ENCODE measurements at places on chromosomes 6 and 20. TPM values are rescaled to one million over a fixed set of nuclear protein-coding genes. Genes with fewer than 3 reads are reported as not detected.

DNA sequence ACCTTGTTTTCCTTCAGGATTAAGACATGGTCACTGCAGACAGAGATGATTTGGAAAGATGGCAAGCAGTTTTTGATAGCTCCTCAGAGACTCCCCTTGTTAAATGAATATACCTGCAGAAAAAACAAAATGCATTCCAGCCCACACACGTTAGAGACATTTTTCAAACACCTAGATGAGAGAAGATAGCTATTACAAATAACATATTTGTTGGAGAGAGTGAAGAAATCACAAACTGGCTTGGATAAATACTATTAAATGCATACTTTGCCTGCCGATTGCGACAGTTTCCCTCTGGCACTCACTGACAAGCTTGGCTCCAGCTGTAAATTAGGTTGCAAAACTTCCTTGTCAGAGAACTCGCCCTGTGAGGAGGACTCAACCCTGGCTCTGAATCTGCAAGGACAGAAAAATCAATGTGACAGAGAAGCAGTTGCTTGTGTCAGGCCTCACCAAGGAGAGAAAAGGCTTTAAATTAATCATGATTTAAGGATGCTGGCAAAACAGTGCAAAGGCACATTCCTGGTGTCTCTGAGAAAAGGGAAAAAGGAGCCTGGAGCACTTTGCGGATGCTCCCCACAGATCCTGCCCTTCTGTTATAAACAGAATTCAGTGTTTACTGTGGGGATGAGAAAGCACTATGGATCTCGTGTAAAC is 423.7 kb upstream of the MARCKS start:
- DNase-seq, result no peak
- H3K4me3 ChIP-seq, result no peak overlapping the region
- no peaks in the 10 kb centered on the region for H3K27me3 ChIP-seq
- H3K27ac ChIP-seq, result no peak overlapping the region

- no peak for DNase-seq
- peaks cover 1% of the 10 kb centered on the region for H3K36me3 ChIP-seq
- no peak overlapping the region for H3K27ac ChIP-seq
- peaks cover 12% of the 10 kb centered on the region for H3K27me3 ChIP-seq
Observed at GRCh38 chr20:51037532-51038115, 14.7 kb upstream of the KCNG1 start.

GRCh38 chr6:73823046-73823735 is 127.2 kb downstream of the CD109 start:
- no peaks in the 10 kb centered on the region for H3K27me3 ChIP-seq
- DNase-seq, result no peak
- peaks cover 7% of the 10 kb centered on the region for H3K36me3 ChIP-seq
- no peaks in the 10 kb centered on the region for H3K4me1 ChIP-seq

DNA sequence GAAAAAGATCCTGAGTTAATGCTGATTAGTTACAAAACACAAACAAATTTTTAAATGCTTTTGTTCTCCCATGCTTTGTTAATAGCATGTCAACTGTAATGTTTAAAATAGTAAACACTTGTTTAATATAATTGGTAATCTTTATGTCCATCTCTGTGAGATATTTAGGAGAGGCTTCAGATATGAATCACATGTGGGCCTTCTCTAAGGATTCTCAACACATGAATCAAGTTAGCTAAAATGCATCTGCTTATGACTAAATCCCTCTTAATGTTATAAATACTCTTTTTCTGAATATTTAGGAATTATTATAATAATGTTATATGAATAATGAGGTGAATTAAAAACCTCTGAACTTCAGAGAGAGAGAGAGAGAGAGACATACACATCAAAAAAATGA is 345.9 kb upstream of the MANEA start:
- no peak overlapping the region for H3K4me3 ChIP-seq
- H3K4me1 ChIP-seq, result no peaks in the 10 kb centered on the region
- DNase-seq, result no peak

GRCh38 chr20:57632286-57632685 is 12.1 kb upstream of the ZBP1 start:
- peaks cover 42% of the 10 kb centered on the region for H3K4me1 ChIP-seq
- no peak overlapping the region for H3K27ac ChIP-seq
- H3K36me3 ChIP-seq, result peaks cover 13% of the 10 kb centered on the region
- no peak overlapping the region for H3K4me3 ChIP-seq
- peaks cover 6% of the 10 kb centered on the region for H3K27me3 ChIP-seq

DNA sequence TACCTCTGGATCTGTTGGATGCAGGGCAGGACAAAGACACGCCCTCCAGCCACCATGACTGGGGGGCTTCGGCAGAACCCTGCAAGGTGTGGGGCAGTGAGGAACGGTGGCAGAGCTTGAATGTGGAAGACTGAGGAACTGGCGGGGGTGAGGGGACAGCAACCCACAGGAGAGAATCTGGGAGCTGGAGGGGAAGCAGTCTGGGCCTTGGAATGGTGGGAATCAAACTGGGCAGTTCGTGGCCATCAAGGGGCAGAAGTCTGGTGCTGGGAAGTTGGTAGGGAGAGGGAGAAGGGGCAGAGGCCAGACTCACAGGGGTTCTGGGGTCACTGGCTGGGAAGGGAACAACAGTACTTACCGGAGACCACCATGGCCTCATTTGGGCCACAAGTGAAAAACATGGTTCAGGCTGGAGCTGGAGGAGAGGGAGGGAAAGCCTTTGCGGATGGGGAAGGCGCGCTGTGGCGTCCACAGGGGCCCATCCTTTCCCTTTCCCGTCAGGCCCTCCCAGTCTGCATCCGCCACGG is 635 bp downstream of the FLOT1 start:
- peak overlapping the region; percentile 96 for H3K27ac ChIP-seq
- peak overlapping the region; percentile 98 for H3K4me3 ChIP-seq
- peaks cover 40% of the 10 kb centered on the region for H3K36me3 ChIP-seq
- no peaks in the 10 kb centered on the region for H3K27me3 ChIP-seq
- H3K4me1 ChIP-seq, result peaks cover 80% of the 10 kb centered on the region

DNA sequence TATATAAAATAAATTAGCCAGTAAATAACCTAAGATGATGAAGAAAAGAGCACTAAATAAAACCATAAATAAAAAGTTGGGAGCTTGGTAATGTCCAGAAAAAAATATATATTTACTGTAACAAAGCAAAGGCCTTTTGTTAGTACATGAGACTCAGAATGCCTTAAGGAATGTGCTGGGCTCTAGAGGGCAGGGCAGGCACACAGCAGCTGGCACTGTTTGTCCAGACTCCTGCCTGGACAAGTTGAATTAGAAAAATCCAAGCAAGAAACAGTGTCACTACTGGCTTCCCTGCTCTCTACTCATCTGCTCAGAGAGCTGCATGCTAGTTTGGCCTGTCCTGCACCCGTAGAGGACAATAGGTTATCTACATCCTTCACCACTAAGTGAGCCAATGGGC is 8.8 kb downstream of the DEFB129 start:
- H3K4me1 ChIP-seq, result peaks cover 32% of the 10 kb centered on the region
- H3K36me3 ChIP-seq, result no peaks in the 10 kb centered on the region

DNA sequence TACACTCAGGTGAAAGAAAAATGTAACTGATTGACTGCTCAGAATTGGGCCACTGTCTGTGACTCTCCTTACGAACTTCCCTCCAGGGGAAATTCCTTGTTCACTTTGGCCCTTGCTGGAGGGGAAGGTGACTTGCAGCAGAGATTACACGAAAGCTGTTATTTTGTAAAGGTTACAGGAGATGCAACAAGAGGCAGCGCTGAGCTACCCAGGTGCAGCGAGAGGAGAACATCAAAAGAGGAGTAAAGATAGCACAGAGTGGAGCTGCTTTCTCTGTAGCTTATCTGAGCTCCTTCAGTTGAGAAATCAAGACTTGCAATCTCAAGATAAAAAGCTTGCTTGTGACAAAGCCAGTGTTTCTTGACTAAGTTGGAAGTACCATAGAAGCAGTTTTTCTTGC is 144.6 kb downstream of the ARHGAP18 start:
- peaks cover 3% of the 10 kb centered on the region for H3K36me3 ChIP-seq
- peaks cover 18% of the 10 kb centered on the region for H3K27me3 ChIP-seq
- no peak overlapping the region for H3K27ac ChIP-seq
- H3K4me3 ChIP-seq, result no peak overlapping the region
- no peaks in the 10 kb centered on the region for H3K4me1 ChIP-seq

GRCh38 chr20:8860011-8860495 is 208.8 kb upstream of the PLCB4 start:
- H3K4me1 ChIP-seq, result no peaks in the 10 kb centered on the region
- no peak for DNase-seq
- no peak overlapping the region for H3K27ac ChIP-seq
- no peaks in the 10 kb centered on the region for H3K27me3 ChIP-seq

DNA sequence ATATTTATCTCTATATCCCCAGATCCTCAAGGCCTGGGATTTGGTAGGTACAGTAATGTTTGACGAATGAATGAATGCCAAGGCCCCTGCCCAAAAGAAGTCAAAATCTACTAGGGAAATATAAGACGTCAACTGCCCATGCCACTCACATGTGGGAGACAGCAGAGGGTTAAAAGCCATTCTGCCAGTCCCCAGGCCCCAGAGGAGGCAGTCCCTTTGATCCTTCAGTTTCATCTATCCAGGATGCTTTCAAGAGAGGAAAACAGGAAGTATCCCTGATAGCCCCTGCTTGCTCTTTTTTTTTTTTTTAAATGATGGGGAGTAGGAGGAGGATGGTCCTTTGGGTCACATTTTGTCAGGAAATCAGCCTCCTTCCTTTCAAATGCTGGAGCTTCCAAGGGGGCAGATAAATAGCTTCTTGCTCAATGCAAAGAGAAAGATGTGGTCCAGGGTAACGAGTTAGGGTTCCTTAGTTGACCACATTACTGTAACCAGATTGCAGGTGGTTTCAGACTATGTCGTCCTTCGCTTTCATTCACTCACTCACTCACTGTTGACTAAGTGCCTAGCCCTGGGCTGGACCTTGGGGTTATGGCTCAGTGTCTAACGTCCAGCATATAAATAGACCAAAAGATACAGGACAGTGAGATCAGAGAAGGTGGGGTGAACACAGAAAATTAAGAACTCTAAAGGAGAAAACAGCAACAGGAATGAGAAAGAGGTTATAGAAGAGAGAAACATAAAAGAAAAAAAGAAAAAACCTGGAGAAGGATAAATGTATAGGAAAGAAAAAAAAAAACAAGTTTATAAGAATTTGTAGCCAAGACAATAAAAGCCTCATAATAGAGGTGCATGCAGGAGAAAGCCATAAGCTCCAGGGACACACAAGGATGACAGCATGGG is 64.6 kb upstream of the PIM1 start:
- H3K27ac ChIP-seq, result peak overlapping the region; percentile 35
- no peak for DNase-seq
- no peaks in the 10 kb centered on the region for H3K27me3 ChIP-seq

- peaks cover 10% of the 10 kb centered on the region for H3K4me1 ChIP-seq
- no peak overlapping the region for H3K4me3 ChIP-seq
- H3K27ac ChIP-seq, result no peak overlapping the region
- no peaks in the 10 kb centered on the region for H3K27me3 ChIP-seq
Observed at GRCh38 chr6:11969092-11969491, 43.0 kb upstream of the HIVEP1 start.

GRCh38 chr20:47358672-47359529 is 2.4 kb upstream of the ZMYND8 start:
- H3K27me3 ChIP-seq, result no peaks in the 10 kb centered on the region
- peak overlapping the region; percentile 99 for H3K27ac ChIP-seq
- peak overlapping the region; percentile 39 for H3K4me3 ChIP-seq
- H3K36me3 ChIP-seq, result peaks cover 1% of the 10 kb centered on the region
- no peak for DNase-seq
- H3K4me1 ChIP-seq, result peaks cover 54% of the 10 kb centered on the region

- H3K27me3 ChIP-seq, result no peaks in the 10 kb centered on the region
- no peak overlapping the region for H3K27ac ChIP-seq
- no peaks in the 10 kb centered on the region for H3K4me1 ChIP-seq
- no peak overlapping the region for H3K4me3 ChIP-seq
- H3K36me3 ChIP-seq, result no peaks in the 10 kb centered on the region
Observed at GRCh38 chr6:127092466-127092865, 26.0 kb upstream of the RSPO3 start.

DNA sequence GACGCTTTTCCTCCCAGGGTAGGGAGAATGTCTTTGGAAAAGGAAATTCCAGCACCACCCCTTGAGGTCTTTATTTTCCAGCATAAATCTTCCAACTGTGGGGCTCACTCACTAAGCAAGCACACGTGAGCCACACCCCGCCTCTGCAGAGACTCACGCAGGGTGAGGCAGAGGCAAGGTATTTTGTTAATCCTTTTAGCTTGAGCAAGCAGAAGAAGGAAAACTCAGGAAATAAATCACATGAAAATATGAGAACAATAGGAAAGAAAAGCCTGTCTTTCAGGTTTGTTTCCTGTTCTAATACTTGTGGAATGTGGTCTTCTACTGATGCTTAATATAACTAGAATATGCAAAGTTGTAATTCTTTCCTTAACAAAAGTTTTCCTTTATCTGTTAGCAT is 4.1 kb upstream of the PHACTR2 start:
- DNase-seq, result no peak
- peaks cover 7% of the 10 kb centered on the region for H3K36me3 ChIP-seq
- H3K4me3 ChIP-seq, result no peak overlapping the region
- H3K4me1 ChIP-seq, result peaks cover 3% of the 10 kb centered on the region
- H3K27me3 ChIP-seq, result peaks cover under 1% of the 10 kb centered on the region

DNA sequence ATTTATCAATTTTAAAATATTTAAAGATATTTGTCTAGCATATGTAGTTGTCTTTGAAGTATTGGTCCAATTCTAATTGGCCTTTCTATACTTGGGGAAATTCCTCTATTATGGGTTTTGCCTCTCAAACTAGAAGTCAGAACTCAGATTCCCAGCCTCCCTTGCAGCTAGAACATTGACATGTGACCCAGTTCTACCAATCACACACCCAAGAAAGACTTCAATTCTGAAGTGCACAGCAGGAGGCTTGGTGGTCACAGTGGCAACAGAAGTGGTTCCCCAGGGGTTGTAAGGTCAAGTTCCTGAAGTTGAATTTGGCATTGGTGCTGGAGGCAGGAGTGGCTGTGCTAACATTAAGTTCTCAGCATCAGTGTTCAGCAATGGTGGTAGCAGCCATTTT is 14.8 kb upstream of the FKBP5 start:
- DNase-seq, result no peak
- H3K4me3 ChIP-seq, result no peak overlapping the region
- no peaks in the 10 kb centered on the region for H3K27me3 ChIP-seq

DNA sequence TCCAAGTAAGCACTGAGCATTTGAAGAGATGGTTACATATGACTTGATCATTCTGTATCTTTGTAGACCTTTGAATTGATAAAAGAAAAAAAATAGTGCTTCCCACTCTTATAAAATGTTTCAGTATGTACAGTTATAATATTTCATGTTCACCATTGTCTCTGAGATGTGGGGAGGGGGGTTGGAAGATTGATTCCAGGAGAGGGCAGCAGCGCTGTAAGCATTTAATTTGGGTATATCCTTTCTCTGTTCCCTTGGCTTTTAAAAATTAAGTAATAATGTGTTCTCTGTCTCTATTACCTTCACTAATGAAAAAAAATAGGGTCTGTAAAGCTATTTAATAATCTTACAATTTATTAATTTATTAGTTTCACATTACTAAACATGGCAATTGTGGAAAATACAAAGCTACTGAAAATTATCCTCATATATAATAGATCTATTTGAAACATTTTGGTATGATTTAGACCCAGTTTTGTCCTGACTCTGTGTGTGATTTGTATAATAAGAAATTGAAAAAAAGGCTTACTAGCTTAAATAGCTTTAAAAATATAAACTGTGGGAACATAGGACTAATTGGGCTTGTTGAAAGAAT is 341.2 kb downstream of the CDKAL1 start:
- no peak overlapping the region for H3K4me3 ChIP-seq
- no peak overlapping the region for H3K27ac ChIP-seq
- peaks cover 7% of the 10 kb centered on the region for H3K36me3 ChIP-seq
- H3K27me3 ChIP-seq, result no peaks in the 10 kb centered on the region
- DNase-seq, result no peak
- H3K4me1 ChIP-seq, result peaks cover 17% of the 10 kb centered on the region

CTAGE9 gene
- total RNA-seq, result not detected

SEL1L2 gene
- not detected for total RNA-seq

LST1 gene
- total RNA-seq, result 24.6 TPM

RIPPLY2 gene
- total RNA-seq, result not detected

SLC52A3 gene
- total RNA-seq, result not detected

DOK5 gene
- total RNA-seq, result 1.2 TPM

C6orf141 gene
- total RNA-seq, result not detected

C6orf15 gene
- not detected for total RNA-seq

PIGT gene
- 60.4 TPM for total RNA-seq

Measured in activated T-cell treated with anti-CD3 and anti-CD28 coated beads, Interleukin-2, amount 50 U/mL, for 72 hours (primary cell).